Melanocyte of skin (primary cell): ENCODE measurements at places on chromosomes 3 and 15. TPM values are rescaled to one million over a fixed set of nuclear protein-coding genes. Genes with fewer than 3 reads are reported as not detected.

Gene ECE2
- total RNA-seq: not detected in 2 replicates

Gene CASR
- total RNA-seq: not detected in 2 replicates

Gene CRTC3
- 24.8 and 31.0 TPM in 2 replicates for total RNA-seq

Gene LMAN1L
- under 0.01 and 0.15 TPM in 2 replicates for total RNA-seq
